ENCODE measurements at places on chromosomes 1 and 21. TPM values are rescaled to one million over a fixed set of nuclear protein-coding genes. Genes with fewer than 3 reads are reported as not detected.

The HSPB7 gene
- total RNA-seq: not detected

The IL20 gene
- total RNA-seq: not detected

The CFAP298 gene
- total RNA-seq: 68.1 TPM

The FNBP1L gene
- total RNA-seq: 94.2 TPM

The TTLL7 gene
- 6.4 TPM for total RNA-seq

The RAB13 gene
- 157 TPM for total RNA-seq

DNA sequence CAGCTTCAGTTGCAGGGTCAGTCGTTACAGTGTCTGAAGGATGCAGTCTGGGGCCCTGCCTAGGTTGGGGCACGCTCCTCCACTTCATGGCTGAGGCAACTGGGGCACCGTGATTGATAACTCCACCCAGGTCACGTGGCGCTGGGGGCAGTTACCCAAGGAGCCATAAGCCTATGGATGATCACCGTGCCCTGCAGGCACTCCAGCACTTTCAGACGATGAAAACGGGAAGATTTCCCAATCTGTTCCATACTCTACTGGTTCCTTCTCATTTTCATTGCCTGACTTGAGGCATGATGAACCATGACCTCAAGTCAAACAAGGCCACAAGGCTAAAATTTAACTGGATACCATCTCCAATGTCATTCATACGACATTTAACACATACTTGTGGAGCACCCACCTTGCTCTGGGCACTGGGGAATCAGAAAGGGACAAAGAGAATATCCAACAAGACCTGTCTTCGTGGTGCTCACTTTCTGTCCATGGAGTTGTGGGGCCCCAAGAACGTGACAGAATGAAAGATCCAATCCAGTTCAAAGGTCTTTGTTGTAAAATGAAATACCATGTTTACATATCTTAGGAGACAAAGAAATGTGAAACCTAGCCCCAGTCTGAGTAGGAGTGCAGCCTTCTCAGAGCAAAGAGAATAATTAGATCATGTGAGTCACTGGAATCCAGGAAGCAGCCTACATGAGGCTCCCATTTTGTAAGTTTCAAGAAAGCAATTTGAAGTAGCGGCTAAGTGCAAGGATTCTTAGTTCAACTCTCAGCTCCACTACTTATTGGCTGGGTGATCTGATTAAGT, 39.4 kb upstream of the SPOCD1 start:
- H3K36me3 ChIP-seq: no peaks in the 10 kb centered on the region
- H3K4me3 ChIP-seq: no peak overlapping the region
- no peak for DNase-seq
- no peak overlapping the region for H3K27ac ChIP-seq
- H3K27me3 ChIP-seq: no peaks in the 10 kb centered on the region
- H3K4me1 ChIP-seq: no peaks in the 10 kb centered on the region

GRCh38 chr1:9821710-9822109, 2.1 kb downstream of the CLSTN1 start:
- no peak for DNase-seq
- H3K27me3 ChIP-seq: peaks cover 14% of the 10 kb centered on the region
- no peak overlapping the region for H3K4me3 ChIP-seq
- H3K36me3 ChIP-seq: no peaks in the 10 kb centered on the region

DNA sequence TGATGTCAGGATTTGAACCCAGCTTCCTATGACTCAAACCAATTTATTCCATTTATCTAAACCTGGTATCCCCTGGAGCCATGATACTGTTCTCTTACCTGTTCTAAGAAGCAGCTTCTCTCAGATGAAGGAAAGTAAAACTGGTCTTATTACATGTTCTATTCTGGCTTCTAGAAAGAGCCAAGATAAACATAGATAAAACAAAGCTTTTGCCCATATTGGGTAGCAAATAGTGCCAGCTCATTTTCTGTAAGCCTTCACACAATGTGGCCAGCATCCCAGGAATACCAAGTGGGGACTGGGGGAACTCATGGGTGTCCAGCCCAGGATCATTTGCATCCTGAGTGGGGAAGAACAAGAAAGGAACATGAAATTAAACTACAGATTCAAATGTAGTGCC, 53.5 kb upstream of the EPHA8 start:
- no peaks in the 10 kb centered on the region for H3K27me3 ChIP-seq
- no peak overlapping the region for H3K4me3 ChIP-seq
- no peaks in the 10 kb centered on the region for H3K4me1 ChIP-seq
- peaks cover 35% of the 10 kb centered on the region for H3K36me3 ChIP-seq

GRCh38 chr1:43300378-43301094, at the start of gene TIE1:
TSS of gene TIE1 (plus strand) at chr1:43300982. CDS start at chr1:43301072, 90 bp downstream.
- no peaks in the 10 kb centered on the region for H3K27me3 ChIP-seq
- no peaks in the 10 kb centered on the region for H3K36me3 ChIP-seq
- H3K4me3 ChIP-seq: no peak within 1 kb of the TSS
- DNase-seq: no peak
- H3K4me1 ChIP-seq: peaks cover 1% of the 10 kb centered on the region

DNA sequence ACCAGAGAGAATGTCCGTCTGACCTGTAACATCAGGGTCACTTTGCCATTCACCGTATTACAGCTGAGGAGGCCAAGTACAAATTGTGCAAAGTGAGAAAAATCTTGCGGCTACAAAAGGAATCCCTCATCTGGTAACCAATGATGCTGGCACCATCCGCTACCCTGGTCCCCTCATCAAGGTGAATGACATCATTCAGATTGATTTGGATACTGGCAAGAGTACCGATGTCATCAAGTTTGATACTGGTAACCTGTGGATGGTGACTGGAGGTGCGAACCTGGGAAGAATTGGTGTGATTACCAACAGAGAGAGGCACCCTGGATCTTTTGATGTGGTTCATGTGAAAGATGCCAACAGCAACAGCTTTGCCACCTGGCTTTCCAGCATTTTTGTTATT, 18.3 kb upstream of the MUL1 start:
- no peaks in the 10 kb centered on the region for H3K36me3 ChIP-seq
- no peak overlapping the region for H3K27ac ChIP-seq
- no peak overlapping the region for H3K4me3 ChIP-seq
- H3K4me1 ChIP-seq: no peaks in the 10 kb centered on the region

GRCh38 chr1:185594786-185595410, 139.3 kb upstream of the HMCN1 start:
- no peaks in the 10 kb centered on the region for H3K36me3 ChIP-seq
- H3K27me3 ChIP-seq: no peaks in the 10 kb centered on the region
- no peak overlapping the region for H3K4me3 ChIP-seq
- no peak for DNase-seq
- no peak overlapping the region for H3K27ac ChIP-seq

- no peaks in the 10 kb centered on the region for H3K36me3 ChIP-seq
- H3K4me3 ChIP-seq: no peak overlapping the region
- H3K27me3 ChIP-seq: no peaks in the 10 kb centered on the region
- DNase-seq: no peak
Measured at GRCh38 chr1:10504249-10504648, 29.5 kb downstream of the PEX14 start.

- H3K4me3 ChIP-seq: no peak overlapping the region
- no peaks in the 10 kb centered on the region for H3K27me3 ChIP-seq
- DNase-seq: peak; percentile 53
- H3K4me1 ChIP-seq: peaks cover 23% of the 10 kb centered on the region
- no peak overlapping the region for H3K27ac ChIP-seq
Measured at GRCh38 chr1:111725192-111725591, 14.0 kb downstream of the INKA2 start.

- no peaks in the 10 kb centered on the region for H3K27me3 ChIP-seq
- no peak overlapping the region for H3K4me3 ChIP-seq
- no peak for DNase-seq
- no peak overlapping the region for H3K27ac ChIP-seq
Measured at GRCh38 chr1:16117936-16118335, 37.9 kb downstream of the EPHA2 start.

- H3K27me3 ChIP-seq: no peaks in the 10 kb centered on the region
- peaks cover 10% of the 10 kb centered on the region for H3K4me1 ChIP-seq
- no peak for DNase-seq
- no peak overlapping the region for H3K4me3 ChIP-seq
- H3K36me3 ChIP-seq: no peaks in the 10 kb centered on the region
- no peak overlapping the region for H3K27ac ChIP-seq
Measured at GRCh38 chr1:19812875-19813642, 2.0 kb downstream of the RNF186 start.

DNA sequence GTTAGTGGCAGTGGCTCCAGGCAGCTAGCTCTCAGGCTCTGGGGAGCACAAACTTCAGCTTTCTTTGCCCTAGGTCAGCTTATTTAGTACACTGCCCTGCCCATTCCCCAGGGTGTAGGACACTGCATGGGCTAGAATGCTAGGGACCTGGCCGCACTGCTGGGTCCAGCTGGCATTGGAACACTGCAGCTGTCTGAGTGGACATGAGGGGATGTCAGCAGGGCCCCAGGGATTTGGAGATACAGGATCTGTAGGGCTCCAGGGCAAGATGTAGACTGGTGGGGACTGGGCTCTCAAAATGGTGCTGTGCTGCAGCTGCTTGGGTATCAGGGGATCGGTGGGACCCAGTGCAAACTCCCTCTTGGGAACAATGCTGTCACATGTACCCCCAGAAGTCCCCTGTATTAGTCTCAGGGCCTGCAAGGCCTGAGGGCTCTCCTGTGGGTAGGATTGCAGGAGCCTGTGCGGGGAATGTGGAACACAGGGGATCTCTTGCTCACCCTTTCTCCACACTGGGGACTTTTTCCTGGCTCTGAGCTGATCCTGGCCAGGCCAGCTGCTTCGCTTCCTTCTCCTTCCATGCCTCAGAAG, 25.2 kb upstream of the TTC22 start:
- no peak for DNase-seq
- H3K4me3 ChIP-seq: no peak overlapping the region
- H3K4me1 ChIP-seq: no peaks in the 10 kb centered on the region
- H3K27ac ChIP-seq: no peak overlapping the region
- no peaks in the 10 kb centered on the region for H3K27me3 ChIP-seq

DNA sequence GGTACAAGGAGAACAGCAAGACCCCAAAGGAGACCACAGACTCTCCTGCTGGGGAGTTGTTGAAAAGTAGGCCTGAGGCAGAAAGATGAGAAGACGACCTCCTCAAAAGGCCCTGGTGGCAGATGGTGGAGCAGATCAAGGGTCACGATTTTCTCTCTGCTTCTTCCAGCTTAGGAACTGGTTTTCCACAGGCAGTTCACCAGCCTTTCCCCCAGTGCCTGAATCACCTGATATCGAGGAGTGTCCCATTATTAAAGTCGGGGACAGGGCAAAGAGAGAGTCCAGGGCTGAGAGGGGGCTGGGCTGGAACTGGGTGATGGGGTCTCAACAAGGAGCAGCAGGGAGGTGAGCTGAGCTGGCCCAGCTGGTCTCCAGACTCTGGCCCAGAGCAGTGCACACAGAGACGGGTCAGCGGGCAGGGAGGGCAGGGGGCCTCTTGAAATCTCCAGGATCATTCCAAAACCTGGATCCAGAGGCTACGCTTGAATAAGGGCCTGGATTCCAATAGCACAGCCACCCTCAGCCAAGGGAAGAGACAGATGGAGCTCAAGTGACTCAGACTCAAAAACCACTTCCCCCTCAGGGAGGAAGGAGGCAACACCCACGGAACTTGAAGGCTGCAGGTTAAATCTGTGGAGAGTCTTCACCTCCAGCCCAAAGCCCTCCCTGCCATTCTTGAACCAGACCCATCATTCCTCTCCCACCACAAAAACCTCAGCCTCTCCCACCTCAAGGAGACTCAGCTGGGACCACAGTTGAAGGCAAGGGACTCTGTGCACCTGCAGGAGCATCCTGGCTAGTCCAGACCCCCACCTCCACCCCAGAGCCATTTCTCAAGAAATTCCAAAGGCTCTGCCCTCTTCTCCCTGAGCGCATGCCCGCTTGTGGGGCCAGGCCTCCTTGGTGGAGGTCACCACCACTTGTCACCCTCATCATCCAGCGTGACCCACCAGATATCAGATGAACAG, at the start of gene S100A5:
Gene S100A5 (minus strand): TSS at position 541 of the 968 bp plus-strand sequence. CDS start 743 bp downstream, outside the sequence.
- H3K4me1 ChIP-seq: peaks cover 15% of the 10 kb centered on the region
- no peak for DNase-seq
- H3K27ac ChIP-seq: no peak within 1 kb of the TSS
- no peaks in the 10 kb centered on the region for H3K36me3 ChIP-seq
- peaks cover under 1% of the 10 kb centered on the region for H3K27me3 ChIP-seq

DNA sequence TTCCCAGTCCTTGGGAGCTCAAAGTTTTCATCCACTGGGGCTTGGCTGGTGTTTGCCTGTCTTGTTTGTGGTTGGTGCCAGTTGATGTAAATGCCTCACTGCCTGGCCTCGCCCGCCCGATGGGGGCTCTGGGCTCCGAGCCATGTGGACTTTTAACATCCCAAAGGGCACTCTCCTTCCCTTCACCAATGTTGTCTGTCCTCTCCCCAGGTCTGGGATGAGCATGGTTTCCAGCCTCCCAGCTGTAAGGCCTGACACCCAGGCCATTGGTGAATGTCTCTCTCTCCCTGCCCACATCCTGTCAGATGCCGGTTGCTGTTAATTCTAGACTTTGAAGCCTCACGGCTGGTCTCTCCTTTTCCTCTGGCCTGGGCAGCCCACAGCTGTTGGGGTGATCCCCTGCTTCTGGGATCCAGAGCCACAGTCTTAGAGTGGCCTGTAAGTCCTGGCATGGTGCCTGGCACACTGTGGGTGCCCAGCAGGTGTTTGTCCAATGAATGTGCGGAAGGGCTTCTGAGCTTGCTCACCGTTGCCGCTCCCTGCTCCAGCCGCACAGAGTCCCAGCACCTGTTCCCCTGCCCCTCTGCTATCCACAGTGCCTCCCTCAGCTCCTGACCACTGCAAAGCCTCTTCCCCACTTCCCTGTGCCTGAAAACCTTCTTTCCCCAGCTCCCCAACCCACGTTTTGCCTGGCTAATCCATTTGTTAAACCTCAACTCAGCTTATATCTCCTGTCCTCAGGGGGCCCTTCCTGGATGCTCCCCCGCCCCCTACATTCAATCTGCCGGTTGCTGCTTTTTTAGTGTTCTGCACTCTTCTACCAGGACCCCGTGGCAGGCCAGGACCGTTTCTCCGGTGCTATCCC, 3.3 kb upstream of the C1orf174 start:
- no peak overlapping the region for H3K4me3 ChIP-seq
- no peaks in the 10 kb centered on the region for H3K36me3 ChIP-seq
- no peak overlapping the region for H3K27ac ChIP-seq
- H3K4me1 ChIP-seq: 0 out of 2 replicates have a peak, but pooled peaks cover 5% of the 10 kb centered on the region
